Activated naive CD8-positive, alpha-beta T cell treated with anti-CD3 and anti-CD28 coated beads, Interleukin-2, amount 50 U/mL, for 16 hours (primary cell): ENCODE measurements at places on chromosomes 13 and 19.

GRCh38 chr19:10505583-10506229 is 2.5 kb upstream of the KEAP1 start:
- peak; percentile 73 for DNase-seq

GRCh38 chr19:42081584-42082203 is 5.7 kb downstream of the ZNF574 start:
- no peak for DNase-seq

- DNase-seq, result no peak
Measured at GRCh38 chr13:48040896-48041295, 3.4 kb downstream of the NUDT15 start.

- peak; percentile 32 for DNase-seq
Measured at GRCh38 chr19:13104360-13104847, 1.7 kb upstream of the LYL1 start.

DNA sequence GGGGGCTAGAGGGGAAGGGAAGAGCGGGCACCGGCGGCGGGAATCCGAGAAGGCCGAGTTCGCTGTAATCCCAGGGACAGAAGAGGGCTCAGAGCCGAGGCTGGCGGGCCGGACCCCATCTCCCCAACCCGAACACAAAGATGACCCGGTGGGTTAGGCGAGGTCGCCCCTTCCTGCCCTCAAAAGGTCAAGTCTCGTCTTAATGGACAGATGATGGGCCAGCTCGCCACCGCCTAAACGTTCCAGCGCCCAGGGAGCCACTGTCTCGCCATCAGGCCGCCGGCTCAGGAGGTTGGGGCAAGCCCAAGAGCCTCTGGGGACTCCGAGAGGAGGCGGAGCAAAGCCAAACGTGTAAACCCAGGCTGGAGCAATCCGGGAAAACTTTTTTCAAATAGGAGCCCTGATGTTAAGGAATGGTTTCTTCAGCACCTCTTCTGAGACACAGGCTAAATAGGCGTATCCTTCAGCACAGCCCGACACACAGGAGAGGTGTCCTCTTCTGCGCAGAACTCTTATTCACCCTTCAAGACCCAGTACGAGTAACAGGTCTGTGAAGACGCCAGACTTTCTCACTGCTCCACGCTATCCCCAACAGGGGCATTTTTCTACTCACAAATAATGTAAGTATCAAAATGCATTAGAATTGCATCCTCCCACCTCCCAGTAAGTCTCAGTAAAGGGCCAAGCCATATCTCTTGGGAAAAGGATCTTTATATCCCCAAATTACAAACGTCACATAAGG is 6.3 kb upstream of the POU4F1 start:
- DNase-seq, result no peak

GRCh38 chr13:93851236-93851635 is 624.6 kb downstream of the GPC6 start:
- DNase-seq, result no peak

DNA sequence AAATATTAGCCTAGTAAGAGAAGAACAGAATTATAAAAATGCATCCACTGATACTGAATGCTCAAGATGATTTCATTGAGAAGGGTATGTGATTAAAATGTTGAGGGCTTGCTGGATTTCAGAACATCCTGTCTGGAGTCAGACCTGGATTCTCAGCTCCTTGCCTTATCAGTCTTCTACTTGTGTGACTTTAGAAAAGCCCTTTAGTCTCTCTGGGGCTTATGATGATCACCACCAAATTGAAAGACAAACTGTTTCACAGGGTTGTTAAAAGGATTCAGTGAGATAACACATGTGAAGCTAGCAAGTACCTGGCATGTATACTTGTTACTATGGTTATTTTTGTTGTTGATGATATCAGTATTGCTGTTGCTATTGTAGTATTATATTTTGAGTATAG is 118.4 kb downstream of the GPC6 start:
- DNase-seq, result no peak

- DNase-seq, result no peak
Measured at GRCh38 chr13:110945928-110946570, 31.2 kb upstream of the ANKRD10 start.

DNA sequence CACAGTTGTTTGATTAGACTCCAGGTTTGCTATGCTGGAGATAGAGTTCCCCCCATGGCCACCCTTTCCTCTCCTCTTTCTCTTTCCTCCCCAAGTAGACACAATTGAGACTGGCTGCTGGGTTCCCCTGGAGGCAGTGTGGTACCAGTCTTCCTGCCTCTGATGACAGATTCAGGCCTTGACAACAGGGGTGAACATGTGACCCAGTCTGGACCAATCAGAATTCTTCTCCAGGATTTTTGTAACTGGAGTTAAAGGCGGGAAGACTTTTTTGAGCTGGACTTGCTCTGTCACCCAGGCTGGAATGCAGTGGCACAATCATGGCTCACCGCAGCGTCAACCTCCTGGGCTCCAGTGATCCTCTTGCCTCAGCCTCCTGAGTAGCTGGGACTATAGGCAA is 48.7 kb downstream of the CCNE1 start:
- DNase-seq, result no peak

DNA sequence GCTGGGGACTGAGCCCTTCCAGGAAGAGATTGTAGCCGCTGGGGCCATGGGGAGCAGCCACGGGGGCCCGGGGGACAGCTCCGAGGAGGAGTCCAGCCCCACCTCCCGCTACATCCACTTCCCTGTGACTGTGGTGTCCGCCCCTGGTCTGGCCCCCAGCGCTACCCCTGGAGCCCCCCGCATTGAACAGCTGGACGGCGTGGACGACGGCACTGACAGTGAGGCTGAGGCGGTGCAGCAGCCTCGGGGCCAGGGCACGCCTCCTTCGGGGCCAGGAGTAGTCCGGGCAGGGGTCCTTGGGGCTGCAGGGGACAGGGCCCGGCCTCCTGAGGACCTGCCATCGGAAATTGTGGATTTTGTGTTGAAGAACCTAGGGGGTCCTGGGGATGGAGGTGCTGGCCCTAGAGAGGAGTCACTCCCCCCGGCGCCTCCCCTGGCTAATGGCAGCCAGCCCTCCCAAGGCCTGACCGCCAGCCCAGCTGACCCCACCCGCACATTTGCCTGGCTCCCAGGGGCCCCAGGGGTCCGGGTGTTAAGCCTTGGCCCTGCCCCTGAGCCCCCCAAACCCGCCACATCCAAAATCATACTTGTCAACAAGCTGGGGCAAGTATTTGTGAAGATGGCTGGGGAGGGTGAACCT is 9.6 kb downstream of the IGFLR1 start:
- DNase-seq, result no peak

DNA sequence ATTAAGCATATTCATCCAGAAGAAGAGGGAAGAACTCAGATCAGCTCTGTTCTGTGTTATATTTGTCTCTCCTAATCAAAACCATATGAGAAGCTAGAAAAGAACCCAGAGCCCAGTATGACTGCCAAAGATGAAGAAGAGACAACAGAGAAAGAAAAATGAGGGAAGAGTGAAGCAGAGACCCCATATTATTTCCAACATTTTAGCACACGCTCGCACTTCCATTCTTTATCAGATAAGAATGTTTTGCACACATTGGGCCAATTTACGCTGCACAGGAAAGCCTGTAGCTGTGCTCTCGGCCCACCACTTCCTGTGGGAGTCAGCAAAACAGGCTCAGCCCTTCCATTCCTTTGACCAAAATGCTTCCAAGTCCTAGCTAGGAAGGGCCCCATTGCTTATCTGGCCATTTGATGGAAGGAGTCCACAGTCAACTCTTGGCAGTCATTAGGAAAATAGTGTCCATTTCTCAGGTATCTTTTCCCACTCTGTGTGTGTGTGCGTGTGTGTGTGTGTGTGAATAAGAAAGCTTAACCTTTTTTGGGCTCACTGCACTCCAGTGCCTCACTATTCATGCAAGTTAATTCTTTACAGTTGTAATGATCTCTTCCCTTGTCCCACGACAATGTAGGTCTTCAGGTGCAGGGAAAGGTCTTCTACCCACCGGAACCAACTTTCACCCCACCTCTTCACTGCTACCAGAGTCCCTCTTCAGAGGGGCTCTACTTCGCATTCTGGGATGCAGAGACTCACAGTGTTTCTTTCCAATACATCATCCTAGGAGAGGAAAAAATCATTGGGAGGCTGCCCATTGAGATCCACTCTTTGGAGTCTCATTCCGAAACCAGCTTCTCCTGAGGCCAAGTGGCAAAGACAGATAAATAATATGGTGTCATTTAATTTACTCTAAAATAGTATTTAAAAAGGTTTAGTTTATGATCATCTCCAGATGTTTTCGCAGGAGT is 237.5 kb downstream of the COG6 start:
- DNase-seq, result no peak

DNA sequence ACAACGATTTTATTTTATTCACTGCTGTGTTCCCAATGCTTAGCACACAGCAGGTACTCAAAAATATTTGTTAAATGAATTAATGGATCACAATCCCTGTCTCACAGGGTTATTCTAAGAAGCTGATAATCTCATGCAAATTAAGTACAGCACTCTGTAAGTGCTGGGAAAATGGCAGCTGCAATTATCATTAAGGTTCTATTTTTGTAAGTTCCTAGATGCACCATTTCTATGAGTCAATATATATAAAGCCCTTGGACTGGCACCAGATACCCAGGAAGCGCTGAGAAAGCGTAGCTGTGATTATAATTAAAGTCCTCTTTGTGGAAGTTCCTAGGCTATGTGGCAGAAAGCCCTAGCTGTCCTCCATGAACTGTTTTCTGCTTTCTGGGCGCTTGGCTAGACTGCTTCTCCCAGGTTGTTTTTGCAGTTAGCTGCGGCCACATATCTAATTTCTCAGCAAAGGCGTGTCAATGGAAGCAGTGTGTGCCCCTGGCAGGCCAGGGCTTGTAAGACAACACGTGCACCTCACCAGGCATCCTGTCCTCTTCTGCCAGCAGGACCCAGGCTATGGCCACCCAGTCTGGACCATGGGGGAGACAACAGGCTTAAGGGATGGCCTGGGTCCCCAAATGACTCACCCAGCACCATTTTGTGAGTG is 5.2 kb upstream of the SRRM5 start:
- DNase-seq, result no peak

DNA sequence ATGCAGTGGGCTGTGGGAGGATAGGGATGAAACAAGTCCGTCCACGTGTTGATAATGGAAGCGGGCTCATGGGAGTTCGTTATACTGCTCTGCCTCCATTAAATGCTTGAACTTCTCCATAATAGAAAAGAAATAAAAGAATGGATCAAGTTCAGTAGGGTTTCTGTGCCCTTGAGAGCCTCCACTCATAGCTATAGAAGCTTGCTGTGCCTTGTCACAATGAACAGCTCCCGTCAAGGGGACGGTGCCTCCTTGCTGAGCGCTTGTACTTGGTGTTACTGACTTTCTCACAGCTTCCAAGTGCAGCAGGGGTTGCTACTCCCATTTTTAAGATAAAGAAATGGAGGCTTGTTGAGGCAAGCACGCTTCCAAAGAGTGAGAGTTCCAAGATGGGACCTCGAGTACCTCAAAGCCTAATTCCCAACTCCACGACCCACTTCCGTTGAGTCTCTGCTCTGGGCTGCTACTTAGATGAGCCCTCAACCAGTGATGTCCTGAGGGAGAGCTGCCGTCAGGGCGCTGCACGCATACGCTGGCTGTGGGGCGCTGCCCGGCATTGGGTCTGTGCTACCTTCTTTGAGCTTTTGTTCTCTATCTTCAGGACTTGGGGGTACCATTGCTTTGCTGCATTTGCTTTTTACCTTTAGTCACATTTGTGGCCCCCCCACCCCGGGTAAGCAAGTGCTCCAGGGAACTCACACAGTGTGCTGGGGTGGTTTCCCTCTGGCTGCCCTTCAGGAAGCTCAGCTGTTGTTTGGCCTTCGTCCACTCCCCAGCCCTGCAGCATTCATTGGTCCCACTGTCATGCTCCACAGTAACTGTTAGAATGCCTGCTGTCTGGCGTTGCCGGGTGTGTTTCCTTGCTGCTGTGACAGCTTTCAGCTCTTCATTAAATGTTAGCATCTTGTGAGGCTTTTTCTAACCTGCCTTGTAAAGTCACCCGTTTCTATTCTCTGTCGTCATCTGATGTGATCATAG is 9.5 kb downstream of the SNRNP70 start:
- DNase-seq, result no peak

DNA sequence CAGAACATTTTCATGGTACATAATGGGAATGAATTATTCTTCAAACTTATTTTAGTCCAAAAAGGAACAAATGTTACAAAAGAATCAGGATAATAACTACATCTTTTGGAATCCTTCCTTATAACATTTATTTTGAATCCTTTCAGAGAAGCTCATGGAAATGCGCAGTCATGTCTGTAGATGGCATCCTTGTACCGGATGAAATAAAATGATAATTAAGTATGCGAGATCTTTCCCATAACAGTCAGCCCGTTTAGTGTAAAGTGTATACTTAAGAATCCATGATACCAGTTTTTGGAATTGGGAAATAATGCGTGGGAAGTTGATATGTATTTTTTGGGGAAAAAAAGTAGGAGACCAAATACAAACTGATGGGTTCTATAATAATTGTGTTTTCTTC is 418.8 kb downstream of the GPC5 start:
- no peak for DNase-seq

DNA sequence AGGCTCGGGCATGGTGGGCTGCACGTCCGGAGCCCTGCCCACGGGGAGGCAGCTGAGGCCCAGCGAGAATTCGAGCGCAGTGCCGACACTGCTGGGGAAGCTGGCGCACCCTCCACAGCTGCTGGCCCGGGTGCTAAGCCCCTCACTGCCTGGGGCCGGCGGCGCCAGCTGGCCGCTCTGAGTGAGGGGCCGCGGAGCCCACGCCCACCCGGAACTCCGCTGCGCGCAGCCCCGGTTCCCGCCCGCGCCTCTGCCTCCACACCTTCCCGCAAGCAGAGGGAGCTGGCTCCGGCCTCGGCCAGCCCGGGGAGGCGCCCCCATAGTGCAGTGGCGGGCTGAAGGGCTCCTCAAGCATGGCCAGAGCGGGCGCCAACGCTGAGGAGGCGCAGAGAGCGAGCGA is 2080.4 kb downstream of the PCDH9 start:
- DNase-seq, result no peak

GRCh38 chr13:29716493-29716892 is 121.0 kb upstream of the SLC7A1 start:
- no peak for DNase-seq

DNA sequence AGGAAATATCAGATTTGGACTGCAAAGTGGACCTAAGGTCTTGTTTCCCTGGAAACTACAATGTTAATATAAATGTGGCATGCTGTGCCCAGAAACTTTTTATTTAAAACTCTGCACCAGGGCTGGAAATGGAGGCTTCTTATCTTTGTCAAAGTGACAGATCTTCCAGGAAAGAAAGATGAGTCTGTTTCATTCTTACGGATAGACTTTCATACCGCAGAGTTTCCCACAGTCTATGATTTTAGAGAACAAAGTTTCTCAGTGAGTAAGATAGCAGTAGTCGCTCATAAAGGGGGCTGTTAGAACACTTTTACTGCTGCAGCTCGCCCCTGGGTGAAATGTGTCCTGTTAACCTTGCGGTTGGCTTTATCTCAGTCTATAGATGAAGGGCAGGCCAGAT is 6.7 kb downstream of the CLEC11A start:
- no peak for DNase-seq

- no peak for DNase-seq
Measured at GRCh38 chr13:109787135-109787954, 962 bp upstream of the IRS2 start.

DNA sequence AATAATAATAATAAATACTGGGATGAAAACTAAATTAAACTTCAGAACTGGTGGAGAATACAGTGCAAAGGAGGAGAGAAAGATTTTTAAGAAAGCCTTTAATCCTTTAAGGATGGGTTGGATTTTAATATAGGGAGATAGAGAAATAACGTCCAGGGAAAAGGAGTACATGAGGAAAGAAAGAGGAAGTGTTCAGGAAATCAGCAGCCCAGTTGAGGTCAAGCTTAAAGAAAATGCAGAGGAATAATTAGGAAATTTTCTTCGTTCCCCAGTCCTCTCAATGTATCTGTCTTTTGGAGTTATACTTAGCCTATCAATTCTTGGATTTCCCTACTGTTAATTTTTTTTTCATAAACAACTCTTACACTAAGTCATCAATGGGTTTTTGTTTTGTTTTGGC is 47.7 kb downstream of the INTS6 start:
- DNase-seq, result no peak
